ENCODE measurements at places on chromosomes 5 and 9. TPM values are rescaled to one million over a fixed set of nuclear protein-coding genes. Genes with fewer than 3 reads are reported as not detected.

The SMIM3 gene
- total RNA-seq: 47.6 TPM

- no peak for DNase-seq
Measured at GRCh38 chr9:7932767-7933166, 133.2 kb upstream of the DMAC1 start.

GRCh38 chr9:112361601-112362000 is 18.3 kb upstream of the HSDL2 start:
- DNase-seq: no peak

- no peak for DNase-seq
Measured at GRCh38 chr5:139354186-139354585, 12.5 kb downstream of the PAIP2 start.

DNA sequence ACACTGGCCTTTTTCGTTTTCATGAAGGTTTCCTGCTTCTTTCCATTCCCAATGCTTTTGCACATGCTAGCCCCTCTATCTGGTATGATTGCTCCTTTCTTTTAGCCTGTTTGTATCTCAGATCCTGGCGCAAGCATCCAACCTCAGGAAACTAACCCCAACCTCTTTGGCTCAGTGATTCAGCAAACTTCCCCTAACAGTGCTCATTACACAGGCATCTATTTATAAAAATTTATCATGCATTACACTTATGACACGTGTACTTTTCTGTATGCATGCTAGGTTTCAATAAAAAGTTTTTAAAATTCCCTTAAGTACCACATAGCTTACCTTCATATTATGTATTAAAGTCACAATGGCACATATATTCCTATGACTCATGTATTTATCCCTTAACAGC is 218.9 kb downstream of the EPB41L4A start:
- no peak for DNase-seq

The SLC45A2 gene
- not detected for total RNA-seq

GRCh38 chr5:3590161-3590966 is 5.3 kb upstream of the IRX1 start:
- DNase-seq: no peak

The NME5 gene
- total RNA-seq: 5.6 TPM

- peak; percentile 31 for DNase-seq
Measured at GRCh38 chr5:158209219-158209908, 350.4 kb upstream of the CLINT1 start.

The PDZD2 gene
- 1.2 TPM for total RNA-seq

DNA sequence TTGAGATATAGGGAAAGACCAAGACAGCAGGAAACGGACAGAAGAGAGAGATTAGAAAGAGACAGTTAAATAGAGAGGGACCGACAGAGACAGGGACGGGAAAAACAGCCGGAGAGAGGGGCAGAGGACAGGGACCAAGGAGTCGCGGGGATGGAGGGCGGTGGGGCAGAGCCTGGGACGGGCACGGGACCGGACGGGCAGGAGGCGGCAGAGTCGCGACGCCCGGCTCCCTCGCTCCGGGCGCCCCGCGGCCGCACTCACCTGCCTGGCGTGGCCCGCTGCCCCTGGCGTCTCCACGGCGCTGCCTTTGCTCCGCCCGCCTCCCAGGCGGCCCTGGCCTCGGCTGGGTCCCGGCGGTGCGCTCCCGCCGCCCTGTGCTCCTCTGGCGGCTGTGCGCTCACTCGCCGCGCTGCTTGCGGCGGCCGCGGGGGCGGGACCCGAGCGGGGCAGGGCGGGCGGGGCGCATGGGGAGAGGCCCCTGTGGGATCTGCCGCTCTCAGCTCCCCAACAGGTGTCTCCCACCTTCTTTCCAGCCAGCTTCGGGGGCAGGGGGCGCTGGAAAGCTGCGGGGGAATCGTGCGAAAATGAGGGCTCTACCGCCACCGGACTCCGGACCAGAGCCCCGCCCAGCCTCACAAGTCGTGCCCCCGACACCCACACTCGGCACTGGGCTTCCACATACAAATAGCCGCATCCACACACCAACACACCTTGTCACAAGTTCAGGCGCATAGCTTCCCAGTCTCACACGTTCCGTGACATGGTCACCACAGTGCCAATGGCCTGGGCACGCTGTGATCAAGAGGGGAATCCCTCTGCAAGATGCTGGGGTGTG is at the start of gene ARID3C:
Gene ARID3C (minus strand): TSS at position 411 of the 835 bp plus-strand sequence. CDS start 1,052 bp downstream, outside the sequence.
- DNase-seq: no peak

The SPOCK1 gene
- total RNA-seq: 5.9 TPM

The CYLC2 gene
- not detected for total RNA-seq

- peak; percentile 70 for DNase-seq
Measured at GRCh38 chr5:9498541-9499497, 47.1 kb downstream of the SEMA5A start.

- DNase-seq: no peak
Measured at GRCh38 chr5:172421020-172421419, 33.3 kb downstream of the SH3PXD2B start.
